Lung (tissue), 17 donors: ENCODE measurements at places on chromosomes 7 and 10. TPM values are rescaled to one million over a fixed set of nuclear protein-coding genes. Genes with fewer than 3 reads are reported as not detected.

KIF11 gene
- total RNA-seq, result 1.3 TPM

IRF5 gene
- total RNA-seq, result 34.1 TPM

CLDN4 gene
- total RNA-seq, result 150 TPM

ZNF92 gene
- total RNA-seq, result 5.4 TPM

DNA sequence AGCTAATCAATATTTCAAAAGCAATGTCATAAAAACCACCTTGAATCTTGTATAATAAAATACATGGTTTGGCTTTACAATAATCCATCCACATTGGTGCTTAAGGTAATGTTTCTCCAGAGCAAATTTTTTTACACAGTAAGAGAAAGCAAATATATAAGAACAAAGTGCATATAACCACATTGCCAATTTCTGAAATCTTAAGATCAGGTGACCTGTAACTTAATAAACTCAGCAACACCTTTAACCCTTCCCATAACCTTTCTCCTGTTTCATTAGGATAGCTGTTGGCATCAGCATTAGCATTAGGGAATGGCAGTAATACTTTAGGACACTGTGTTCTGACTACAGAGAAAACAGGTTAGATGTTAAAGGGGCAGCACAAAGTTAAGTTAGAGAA lies 155.9 kb upstream of the SEMA3D start:
- H3K4me1 ChIP-seq, result no peaks in the 10 kb centered on the region
- no peaks in the 10 kb centered on the region for H3K36me3 ChIP-seq
- H3K4me3 ChIP-seq, result no peak overlapping the region
- H3K27me3 ChIP-seq, result no peaks in the 10 kb centered on the region
- no peak overlapping the region for H3K27ac ChIP-seq
- no peak for DNase-seq

- no peaks in the 10 kb centered on the region for H3K36me3 ChIP-seq
- no peaks in the 10 kb centered on the region for H3K4me1 ChIP-seq
- no peaks in the 10 kb centered on the region for H3K27me3 ChIP-seq
- no peak overlapping the region for H3K4me3 ChIP-seq
Observed at GRCh38 chr10:84563868-84564267, 235.5 kb downstream of the CCSER2 start.

- H3K27me3 ChIP-seq, result no peaks in the 10 kb centered on the region
- peak; percentile 86 for DNase-seq
Observed at GRCh38 chr10:124745673-124746072, 1.5 kb upstream of the FAM53B start.

- no peak overlapping the region for H3K27ac ChIP-seq
- no peak overlapping the region for H3K4me3 ChIP-seq
- H3K4me1 ChIP-seq, result no peaks in the 10 kb centered on the region
- DNase-seq, result peak; percentile 75
- no peaks in the 10 kb centered on the region for H3K27me3 ChIP-seq
- H3K36me3 ChIP-seq, result no peaks in the 10 kb centered on the region
Observed at GRCh38 chr7:119270045-119270464, 1002.9 kb upstream of the KCND2 start.

DNA sequence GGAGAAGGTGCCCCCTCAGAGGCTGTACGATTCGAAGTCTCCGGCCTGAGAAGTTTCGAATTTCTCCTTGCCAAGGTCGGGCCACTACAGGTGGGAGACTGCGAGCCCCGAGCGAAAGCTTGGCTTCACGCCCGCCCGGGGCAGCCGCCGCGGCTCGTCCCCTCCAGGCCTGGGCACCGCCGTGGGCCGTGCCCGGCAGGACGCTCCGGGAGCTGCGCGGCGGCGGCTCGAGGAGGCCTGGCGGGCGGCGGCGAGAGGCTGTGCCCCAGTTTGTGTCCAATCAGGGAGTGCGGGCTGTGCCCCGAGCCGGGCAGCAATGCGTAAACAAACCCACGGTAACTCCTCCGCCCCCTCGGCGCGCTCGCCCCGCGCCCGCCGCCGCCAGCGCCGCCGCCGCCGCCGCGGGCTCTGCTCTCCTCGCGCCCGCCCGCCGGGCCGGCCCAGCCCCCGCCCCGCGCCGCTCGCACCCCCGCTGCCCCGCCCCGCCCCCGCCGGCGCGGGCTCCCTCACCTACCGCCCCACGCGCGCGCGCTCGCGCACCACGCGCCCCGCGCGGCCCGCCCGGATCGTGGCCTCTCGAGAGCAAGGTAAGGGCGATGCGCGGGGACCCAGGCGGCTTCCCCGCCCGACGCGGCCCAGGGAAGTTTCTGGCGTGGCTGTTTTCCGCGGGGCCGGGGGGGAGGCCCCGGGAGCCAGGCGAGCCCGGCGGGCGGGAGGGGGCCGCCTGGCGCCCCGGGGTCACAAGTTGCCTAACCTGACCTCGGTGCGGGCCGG lies 57.8 kb upstream of the PCGF5 start:
- no peaks in the 10 kb centered on the region for H3K4me1 ChIP-seq
- H3K36me3 ChIP-seq, result no peaks in the 10 kb centered on the region
- H3K27me3 ChIP-seq, result no peaks in the 10 kb centered on the region

DNA sequence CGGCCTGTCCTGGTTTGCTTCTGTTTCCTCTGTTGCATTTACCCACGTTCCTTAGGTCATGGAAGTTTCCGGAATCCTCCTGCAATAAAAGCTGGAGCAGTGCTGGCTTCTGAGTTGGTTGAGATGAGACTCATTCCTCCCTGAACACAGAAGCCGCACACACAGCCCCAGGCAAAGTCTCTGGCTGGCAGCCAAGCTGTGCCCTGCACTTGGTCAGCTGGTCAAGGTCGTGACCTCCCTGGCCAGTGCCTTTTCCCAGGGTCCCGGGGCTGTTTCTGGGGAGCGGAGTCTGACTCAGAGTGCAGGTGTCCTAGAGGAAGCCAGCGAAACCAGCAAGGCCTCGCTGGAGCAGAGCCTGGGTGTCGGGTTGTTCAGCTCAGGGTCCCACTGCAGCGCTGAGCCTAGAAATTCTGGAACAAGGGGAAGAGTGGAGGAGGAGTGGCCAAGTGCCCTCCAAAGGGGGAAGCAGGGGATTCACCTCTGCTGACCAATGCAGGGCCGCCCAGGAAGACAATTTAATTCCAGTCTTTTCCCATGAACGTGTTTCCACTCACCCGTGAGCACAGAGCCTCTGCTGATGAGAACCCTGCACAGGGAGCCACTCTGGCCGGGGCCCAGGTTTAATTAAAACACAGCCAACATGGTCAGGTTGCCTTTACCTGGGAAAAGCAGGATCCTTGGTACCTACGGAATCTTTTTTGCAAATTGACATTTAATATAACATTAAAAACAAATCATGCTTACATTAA lies 245.5 kb upstream of the PPP2R2D start:
- H3K27ac ChIP-seq, result no peak overlapping the region
- peaks cover 15% of the 10 kb centered on the region for H3K27me3 ChIP-seq
- H3K36me3 ChIP-seq, result no peaks in the 10 kb centered on the region
- no peaks in the 10 kb centered on the region for H3K4me1 ChIP-seq

DNA sequence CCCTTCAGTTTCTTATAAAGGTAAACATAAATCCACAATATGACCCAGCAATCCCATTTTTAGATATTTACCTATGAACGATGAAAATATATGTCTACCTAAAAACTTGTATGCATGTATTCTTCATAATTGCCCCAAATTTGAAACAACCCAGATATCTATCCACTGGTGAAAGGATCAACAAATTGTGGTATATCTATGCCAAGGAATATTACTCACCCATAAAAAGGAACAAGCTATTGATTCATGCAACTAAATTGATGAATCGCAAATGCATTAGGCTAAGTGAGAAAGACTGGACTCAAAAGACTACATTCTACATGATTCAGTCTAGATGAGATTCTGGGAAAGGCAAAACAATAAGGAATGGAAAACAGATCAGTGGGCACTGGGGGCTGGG lies 126.0 kb upstream of the BTBD16 start:
- peaks cover 15% of the 10 kb centered on the region for H3K4me1 ChIP-seq
- H3K27ac ChIP-seq, result no peak overlapping the region
- H3K36me3 ChIP-seq, result no peaks in the 10 kb centered on the region
- no peak overlapping the region for H3K4me3 ChIP-seq

DNA sequence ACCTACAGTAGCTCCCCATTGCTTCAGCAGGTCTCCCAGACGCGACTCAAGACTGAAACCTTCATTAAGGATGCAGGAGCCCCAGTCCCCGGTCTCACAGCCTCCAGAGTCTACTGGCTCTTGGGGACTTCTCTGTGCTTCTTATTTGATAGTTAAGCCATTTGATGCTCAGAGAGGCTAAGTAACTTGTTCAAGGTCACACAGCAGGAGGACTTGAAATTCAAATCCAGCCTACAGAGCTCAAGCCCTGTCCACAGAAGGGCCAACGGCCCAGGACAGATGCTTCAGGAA lies 21.2 kb upstream of the ZMIZ1 start:
- H3K4me1 ChIP-seq, result peaks cover 31% of the 10 kb centered on the region
- no peak overlapping the region for H3K4me3 ChIP-seq
- H3K27ac ChIP-seq, result peak overlapping the region; percentile 63
- no peaks in the 10 kb centered on the region for H3K27me3 ChIP-seq
- H3K36me3 ChIP-seq, result no peaks in the 10 kb centered on the region
- DNase-seq, result no peak

DNA sequence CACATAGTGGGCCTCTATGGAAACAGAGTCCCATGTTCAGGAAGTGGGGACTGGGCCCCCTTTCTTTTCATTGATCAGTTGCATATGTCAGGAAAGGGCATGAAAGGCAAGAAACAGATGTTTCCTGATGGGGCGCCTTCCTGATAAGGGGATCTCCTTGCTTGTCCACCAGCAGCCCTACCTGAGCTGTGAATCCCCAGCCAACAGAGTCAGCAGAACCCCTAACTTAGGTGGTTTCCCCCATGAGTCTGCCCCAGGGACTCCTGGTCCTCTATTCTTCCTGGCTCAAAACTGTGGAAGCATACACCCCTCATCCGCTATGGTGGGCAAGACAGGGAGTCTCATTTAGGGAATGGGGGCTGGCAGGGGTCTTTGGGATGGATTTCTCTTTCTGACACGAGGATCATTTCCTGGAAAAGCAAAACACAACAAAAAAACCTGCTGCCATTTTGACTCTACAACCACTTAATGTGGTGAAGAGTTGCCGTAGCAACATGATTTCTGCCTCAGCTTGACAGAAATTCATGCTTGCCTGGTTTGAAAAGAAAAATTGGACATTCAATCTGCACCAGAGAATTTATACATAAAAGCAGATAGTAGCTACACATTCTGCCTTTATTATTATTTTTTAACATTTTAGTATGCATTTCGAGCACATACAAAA lies 119.8 kb downstream of the SPAG6 start:
- H3K4me1 ChIP-seq, result peaks cover 1% of the 10 kb centered on the region
- H3K4me3 ChIP-seq, result no peak overlapping the region
- no peak for DNase-seq
- H3K27ac ChIP-seq, result no peak overlapping the region

- H3K27ac ChIP-seq, result no peak overlapping the region
- no peak for DNase-seq
- H3K27me3 ChIP-seq, result no peaks in the 10 kb centered on the region
- H3K36me3 ChIP-seq, result no peaks in the 10 kb centered on the region
- no peak overlapping the region for H3K4me3 ChIP-seq
Observed at GRCh38 chr10:101303087-101303703, 50.8 kb upstream of the BTRC start.
